ENCODE measurements at places on chromosomes 6 and 20. TPM values are rescaled to one million over a fixed set of nuclear protein-coding genes. Genes with fewer than 3 reads are reported as not detected.

- DNase-seq: no peak
Observed at GRCh38 chr6:53962646-53963045, 148.6 kb upstream of the MLIP start.

DNA sequence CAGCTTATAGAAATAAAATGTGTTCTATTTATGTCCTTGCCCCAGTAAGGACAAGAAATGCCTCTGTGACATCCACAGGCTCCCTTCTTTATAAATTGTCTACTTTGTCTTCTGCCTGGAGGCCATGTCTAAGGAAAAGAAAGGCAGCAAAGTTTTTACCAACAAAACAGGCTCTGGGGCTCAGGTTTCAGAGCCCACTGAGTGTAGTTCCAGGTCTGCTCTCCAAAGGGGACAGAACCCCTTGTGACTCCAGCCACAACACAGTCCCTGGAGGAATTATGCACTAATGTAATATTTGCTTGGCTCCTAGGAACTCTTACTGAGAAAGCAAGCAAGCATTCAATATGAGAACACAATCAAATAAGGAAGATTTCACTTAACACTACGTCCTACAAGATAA is 80.1 kb downstream of the PAK5 start:
- no peak for DNase-seq

DNA sequence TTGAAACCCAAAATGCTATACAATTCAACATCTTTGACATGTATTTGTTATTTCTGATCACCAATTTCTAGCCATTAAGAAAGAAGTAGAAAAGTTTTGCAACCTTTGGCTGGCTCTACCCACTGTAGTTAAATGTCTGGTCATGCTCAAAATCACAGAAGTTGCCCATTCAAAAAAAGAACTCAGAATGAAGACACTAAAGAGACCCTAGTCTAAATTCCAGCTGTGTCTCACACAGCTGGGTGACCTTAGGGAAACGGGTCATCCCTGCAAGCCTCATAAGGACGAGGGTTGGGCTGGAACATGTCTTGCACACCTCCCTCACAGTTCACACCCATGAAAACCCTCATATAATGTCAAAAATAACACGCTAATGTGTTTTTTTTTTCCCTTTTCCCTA is 10.3 kb downstream of the FOXQ1 start:
- no peak for DNase-seq

GRCh38 chr6:28239636-28240035 is 12.4 kb downstream of the ZKSCAN4 start:
- DNase-seq: no peak

DNA sequence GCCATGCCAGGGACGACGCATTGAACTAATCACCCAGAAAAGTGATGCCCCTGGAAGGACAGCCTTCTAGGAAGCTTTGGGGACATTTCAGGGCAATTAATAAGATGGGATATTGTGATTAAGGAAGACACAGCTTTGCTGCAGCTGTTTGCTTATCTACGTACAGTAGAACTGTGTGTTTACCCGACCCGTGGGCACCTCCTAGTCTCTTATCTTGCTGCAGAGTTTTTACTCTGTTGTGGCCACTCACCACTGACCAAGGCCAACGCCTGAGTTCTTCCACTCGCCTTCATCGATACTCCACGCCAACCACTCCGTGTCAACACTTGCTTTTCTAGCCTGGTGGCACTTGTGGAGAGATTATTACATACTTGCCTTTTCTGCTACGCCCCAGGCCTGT is 105.9 kb upstream of the MLN start:
- no peak for DNase-seq

GRCh38 chr20:36969478-36970186 is 18.1 kb upstream of the SAMHD1 start:
- no peak for DNase-seq

DNA sequence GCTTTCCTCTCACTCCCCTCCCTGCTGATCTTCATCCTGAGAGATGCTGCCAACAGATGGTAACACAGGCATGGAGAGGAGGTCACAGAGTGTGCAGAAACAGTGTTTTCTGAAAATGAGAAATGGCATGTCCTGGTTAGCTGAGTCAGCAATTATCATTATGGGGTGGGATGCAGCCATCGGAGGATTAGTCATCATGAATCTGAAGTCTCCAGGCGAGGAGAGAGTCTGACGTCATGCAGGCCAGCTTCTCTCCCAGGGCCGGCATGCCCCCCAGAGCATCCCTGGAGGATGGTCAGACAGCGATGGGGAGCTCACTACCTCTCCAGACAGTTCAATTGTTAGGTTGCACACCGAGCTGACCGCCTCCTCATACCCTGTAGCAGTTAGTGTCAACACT is 4.7 kb upstream of the GTSF1L start:
- no peak for DNase-seq

C6orf163 gene
- 0.55 TPM for total RNA-seq

PLEKHG1 gene
- 52.9 TPM for total RNA-seq

SLC26A8 gene
- total RNA-seq: not detected

ATP9A gene
- total RNA-seq: 37.6 TPM

OR2H1 gene
- not detected for total RNA-seq
